ENCODE measurements at places on chromosomes 4 and X. TPM values are rescaled to one million over a fixed set of nuclear protein-coding genes. Genes with fewer than 3 reads are reported as not detected.
A peak's percentile ranks its signal among the peaks of the same experiment; 100 is the strongest.

FGF16 gene
- total RNA-seq, result not detected

F8A2 gene
- total RNA-seq, result not detected

ARHGEF9 gene
- total RNA-seq, result 5.4 TPM

ATP7A gene
- total RNA-seq, result 9.9 TPM

F11 gene
- 18.4 TPM for total RNA-seq

PABPC5 gene
- total RNA-seq, result not detected

DNA sequence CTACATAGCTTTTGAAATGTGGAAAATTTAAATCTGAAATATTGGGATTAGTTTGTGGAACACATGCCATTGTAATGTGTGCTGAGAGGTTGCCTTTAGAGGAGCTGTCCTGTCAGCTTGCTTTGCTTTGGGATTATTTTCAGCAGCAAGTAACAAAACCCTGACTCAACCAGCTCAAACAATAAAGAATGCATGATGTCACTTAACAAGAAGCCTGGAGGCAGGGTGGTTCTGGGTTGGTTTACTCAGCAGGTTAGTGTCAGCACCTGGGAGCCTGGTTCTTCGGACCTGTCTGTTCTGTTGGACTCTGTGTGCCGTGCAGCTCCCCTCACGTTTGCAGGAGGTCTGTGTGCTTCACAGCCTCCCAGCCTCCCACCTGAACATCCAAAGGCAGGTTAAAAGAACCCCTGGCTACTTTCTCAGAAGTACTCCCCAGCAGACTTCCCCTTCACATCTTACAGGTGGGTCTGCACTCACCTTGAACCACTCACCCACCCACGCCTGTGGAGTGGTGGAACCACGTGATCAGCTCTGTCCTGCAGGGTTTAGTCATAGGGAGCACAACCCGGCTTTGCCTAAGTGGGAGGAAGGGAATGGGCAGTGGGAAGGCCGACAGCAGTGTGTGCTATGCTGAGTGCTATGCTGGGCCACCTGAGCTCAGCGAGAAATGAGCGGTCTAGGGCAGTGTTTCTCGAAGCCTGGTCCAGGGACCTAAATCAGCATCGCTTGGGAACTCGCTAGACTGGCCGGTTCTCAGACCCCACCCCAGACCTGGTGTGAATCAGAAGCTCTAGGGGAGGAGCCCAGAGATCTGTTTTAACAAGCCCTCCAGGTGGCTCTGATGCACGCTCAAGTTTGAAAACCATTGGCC is 20.4 kb downstream of the TMEM131L start:
- DNase-seq, result peak; percentile 49

DNA sequence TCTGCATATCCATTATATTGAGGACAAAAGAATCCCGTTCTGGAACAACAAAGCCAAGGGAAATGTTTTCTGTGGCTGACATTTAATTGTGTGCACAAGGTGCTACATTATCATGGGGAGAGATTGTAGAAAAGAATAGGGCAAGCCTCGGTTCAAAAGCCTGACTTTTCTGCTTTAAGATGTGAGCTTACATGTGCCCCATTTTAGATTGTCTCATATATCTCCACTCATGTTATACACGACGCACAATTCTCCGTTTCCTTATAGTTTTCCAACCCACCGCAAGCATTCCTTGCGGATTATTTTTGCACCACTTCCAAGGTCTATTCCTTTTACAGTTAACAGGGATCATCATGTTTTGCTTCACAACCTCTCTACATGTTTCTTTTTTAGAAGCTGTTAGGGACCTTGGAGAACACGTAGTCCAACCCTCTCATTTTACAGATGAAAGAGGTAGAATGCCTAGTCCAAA is 99.6 kb upstream of the MAML3 start:
- DNase-seq, result no peak

GRCh38 chr4:27595571-27596360 is 735.1 kb downstream of the STIM2 start:
- DNase-seq, result no peak

DNA sequence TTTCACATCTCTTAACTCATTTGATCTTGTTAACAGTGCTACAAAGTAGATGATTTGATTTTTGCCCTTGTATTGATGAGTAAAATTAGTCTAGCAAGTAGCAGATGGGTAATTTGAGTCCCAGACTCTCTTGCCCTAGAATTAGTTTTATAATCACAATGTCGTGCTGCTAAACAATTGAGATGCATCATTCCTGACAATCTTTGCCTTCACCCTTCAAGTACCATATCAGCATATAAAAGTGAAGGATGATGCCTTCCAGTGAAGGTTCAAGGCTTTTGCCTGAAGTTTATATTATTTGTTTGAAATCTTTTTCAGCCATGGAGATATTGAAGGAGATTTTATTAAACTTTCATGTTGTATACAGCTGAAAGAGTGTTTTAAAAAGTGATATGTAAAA is 141.4 kb downstream of the GRID2 start:
- no peak for DNase-seq

GRCh38 chrX:11352296-11352741 is 59.1 kb downstream of the AMELX start:
- no peak for DNase-seq

DNA sequence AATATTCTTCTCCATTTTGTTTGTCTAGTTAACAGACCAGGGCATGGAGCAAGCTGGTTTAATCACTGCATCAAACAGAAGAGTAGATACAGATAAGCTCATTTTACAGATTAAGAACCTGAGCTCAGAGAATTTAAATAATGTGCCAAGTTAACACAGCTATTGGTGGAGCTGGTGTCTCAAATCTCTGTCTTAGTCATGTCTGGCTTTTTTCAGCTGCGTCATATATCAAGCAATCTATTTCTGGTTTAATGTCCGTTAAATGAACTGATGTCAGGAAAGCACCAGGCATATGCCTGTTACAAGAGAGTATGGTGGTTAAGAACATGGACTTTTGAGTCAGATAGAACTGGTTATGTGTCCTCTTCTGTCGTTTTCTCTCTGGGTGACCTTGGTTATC is 79.8 kb upstream of the ADGRA3 start:
- no peak for DNase-seq

DNA sequence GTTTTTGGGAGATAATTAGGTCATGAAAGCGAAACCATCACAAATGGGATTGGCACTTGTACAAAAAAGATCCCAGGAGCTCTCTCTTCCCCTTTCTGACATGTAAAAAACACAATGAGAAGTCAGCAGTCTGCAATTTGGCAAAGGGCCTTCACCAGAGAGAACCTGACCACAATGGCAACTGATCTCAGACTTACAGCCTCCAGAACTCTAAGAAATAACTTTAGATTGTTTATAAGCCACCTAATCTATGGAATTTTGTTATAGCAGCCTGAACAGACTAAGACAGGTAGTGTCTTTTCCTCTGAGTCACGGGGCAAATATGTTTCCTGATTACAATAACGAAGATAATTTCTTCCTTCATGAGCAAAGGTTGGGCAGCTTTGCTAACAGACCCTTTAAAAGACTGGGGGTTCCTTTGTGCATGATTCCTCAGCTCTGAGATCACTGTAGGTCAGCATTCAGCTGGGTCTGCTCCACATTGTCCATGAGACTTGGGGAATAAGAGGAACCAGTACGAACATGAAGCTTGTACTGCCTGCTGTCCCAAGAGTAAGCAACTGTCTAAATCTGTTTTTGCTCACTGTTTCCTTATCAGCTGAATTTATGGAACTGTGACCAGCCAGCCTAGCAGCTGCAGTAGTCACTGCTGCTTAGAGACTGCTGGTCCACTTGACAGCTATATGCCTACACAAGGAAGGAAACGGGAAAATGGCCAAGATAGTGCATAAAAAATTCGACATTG is 191.6 kb downstream of the ANAPC10 start:
- no peak for DNase-seq

DNA sequence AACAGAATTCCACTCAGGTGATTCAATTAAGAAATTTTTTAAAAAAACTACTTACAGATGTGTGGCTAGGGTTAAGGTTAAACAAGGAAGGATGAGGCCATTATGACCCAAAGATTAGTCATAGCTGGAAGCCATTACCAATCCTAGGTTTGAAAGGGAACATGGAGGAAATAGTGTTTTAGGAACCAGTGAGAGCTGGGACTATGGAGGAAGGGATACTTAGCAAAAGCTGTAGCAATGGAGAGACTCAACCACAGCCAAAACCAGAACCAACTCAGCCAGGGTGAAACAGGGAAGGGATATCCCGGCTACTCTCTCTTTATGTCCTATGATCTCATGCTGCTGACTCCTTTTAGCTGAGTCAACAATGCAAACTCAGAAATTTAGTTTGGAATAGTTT is 148.6 kb upstream of the CNKSR2 start:
- DNase-seq, result no peak

DNA sequence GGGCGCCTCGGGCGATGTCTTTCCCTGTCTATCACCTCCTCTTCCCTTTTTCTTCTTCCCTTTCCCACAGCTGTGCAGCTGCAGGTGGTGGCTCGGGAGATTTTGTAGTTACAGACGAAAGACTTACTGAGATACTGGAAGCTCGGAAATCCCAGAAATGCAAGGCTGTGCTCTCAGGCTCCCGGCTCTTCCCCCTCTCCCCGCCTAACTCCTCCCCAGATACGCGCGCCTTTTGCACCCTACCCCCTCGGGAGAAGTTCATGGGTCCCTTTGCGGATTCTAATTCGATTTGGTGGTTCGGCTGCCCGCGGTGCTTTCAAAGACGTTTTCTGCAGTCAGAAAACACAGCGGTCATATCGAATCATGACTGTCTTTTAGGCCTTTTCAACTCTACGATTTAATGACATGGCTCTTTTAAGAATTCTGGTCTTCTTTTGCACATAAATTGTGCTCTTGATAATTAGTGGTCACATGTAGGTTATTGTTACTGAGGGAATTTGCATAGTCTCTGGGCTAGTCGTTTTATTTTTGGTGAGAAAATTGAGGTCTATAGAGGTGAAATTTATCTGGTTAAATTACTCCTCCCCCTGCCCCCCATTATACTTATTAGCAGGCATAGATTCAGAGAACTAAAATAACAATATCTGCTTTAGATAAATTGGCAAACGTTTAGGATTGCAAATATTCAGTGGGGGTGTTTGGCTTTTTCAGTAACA is 1.6 kb downstream of the SEPTIN11 start:
- DNase-seq, result no peak

GRCh38 chr4:23023121-23023520 is 330.4 kb downstream of the GBA3 start:
- no peak for DNase-seq
